Activated naive CD4-positive, alpha-beta T cell (primary cell): ENCODE measurements at places on chromosomes 3 and 15.

DNA sequence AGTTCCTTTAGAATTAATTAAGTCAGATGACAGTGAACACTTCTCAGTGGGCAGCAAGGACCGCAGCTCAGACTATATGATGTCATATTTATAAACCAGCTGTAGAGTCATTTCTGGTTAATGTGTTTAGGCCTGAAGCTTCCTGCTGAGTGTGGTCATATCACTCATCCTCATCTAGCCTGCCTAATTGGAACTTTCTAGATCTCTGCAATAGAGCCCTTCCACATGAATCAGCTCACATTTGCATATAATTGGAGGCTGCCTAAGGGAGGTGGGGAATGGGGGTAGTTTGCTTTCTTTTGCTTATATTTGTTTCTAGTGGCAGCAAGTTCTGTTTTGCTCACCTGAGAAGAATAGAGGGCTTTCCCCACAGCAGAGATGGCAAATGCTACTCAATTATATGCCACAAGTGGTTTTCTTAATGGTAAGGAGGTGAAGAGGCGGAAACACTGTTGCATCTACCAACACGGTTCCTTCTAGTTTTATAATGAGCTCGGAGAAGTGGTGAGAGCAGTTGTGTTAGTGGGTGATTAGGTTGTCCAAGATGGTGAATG, 148.1 kb downstream of the KLHL25 start:
- no peak for DNase-seq

GRCh38 chr3:135915206-135915605, 50.3 kb upstream of the PPP2R3A start:
- no peak for DNase-seq

DNA sequence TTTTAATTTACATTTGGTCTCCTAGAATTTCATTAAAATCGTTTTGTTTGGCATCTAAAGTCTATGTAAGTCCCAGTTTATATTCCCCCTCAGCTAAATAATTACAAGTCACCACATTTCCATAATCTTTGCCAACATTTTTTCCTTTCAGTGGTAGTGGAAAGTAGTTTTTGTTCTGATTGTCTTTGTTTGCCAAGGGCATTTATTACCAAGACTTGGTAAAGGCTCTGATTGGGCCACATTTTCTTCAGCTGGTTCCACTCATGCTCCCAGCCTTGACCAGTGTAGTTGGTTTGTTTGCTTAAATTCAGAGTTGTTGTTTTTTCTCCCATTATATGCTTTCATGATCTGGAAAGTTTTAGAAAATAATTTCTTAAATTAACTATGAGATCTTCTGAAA, 153.4 kb upstream of the MME start:
- no peak for DNase-seq

- no peak for DNase-seq
Observed at GRCh38 chr15:69940441-69941300, 157.0 kb downstream of the TLE3 start.

- DNase-seq = no peak
Observed at GRCh38 chr3:151538456-151539393, 77.9 kb upstream of the IGSF10 start.

GRCh38 chr15:93515256-93516051, 426.4 kb upstream of the RGMA start:
- no peak for DNase-seq

- no peak for DNase-seq
Observed at GRCh38 chr3:31423482-31423881, 109.2 kb upstream of the STT3B start.

DNA sequence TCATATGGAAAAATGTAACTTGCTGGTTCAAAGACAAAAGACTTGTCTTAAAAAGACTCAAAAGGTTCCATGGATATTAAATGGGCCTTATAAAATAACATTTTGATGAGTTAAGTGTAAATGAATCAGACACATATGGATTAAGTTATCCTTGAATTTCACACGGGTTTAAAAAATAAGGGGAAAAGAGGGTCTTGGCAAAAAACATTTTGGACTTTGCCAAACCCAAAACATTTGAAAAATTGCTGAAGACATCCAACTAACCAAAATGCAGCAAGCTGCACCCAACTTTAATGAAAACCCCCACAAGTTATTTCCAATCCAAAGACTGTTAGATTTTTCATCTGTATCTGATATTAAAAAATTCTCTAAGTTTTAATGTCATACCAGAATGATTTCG, 200.7 kb downstream of the MEIS2 start:
- no peak for DNase-seq

GRCh38 chr3:122295266-122296062, 29.6 kb upstream of the CSTA start:
- DNase-seq = no peak

DNA sequence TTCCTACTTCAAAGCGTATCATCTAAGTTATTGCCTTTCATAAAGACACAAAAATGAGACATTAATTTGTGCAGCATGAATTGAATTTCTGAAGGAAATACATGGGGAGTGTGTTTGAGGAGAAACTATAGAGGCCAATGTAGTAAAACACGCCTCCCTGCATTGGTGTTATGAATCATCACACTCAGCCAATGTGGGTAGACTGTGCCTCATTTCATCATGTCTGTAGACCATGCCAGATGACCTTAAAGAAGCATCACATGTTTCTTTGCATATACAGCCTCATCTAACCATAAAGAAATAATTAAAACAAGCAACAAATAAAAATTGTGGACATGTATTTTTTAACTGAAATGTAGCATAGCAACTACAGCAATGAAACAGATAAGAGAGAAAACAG, 486.0 kb upstream of the ADAMTS9 start:
- DNase-seq = no peak

GRCh38 chr15:72033285-72033684, 84.7 kb downstream of the MYO9A start:
- no peak for DNase-seq

DNA sequence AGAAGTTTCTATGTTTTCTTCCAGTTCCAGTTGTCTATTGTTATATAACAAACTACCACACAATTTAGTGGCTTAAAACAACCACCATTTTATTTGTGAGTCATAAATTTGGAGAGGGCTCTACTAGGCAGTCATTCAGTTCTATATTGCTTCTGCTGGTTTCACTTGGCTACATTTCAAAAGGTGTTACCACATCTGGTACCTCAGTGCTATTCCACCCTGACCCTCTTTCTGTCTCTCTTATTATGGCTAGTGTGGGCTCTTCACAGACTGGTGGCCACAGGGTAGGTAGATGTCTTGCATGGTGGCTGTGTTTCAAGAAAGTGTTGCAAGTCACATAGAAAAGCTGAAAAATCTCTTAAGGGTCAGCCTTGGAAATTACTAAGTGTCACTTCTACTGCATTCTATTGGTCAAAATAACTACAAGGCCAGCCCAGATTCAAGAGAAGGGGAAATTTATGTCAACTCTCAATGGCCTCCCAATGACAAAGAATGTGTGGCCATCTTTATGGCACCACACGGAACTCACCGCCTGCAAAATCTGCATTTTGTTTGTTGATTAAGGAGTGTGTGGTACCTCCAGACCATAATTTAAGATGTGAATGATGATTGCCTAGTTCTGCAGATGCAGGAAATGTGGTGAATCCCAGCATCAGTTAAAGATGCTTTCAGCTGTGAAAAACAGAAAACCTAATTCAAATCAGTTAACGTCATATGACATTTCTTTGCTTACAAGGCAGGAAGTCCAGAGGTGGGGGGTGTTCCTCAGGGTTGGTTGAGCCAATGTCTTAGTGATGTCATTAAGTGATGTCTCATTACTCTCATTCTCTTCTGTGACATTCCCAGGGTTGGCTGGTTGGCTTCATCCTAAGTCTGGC, 105.8 kb upstream of the RASGRP1 start:
- DNase-seq = no peak

GRCh38 chr3:31462050-31462569, 70.6 kb upstream of the STT3B start:
- DNase-seq = peak; percentile 24

- DNase-seq = no peak
Observed at GRCh38 chr3:88101142-88101541, 42.1 kb downstream of the ZNF654 start.

DNA sequence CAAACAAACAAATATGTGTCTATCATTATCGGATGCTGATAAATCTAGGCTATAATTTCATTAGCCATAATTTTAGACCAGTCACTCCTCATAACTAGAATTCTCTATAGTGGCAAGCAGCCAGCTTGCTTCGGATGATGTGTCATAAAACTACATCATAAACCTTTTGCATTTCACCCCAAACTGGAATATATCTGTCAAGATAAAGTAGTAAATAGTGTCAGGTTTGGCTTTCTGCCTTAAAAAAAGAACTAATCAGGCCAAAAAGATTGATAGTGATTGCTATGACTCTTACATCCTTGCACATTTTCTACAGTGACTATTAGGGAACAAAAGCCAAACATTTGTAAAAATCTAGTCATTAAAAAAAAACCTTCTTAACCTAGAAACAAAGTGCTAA, 51.0 kb downstream of the DPPA2 start:
- no peak for DNase-seq

- DNase-seq = no peak
Observed at GRCh38 chr3:146550070-146550615, 5.7 kb upstream of the PLSCR1 start.

DNA sequence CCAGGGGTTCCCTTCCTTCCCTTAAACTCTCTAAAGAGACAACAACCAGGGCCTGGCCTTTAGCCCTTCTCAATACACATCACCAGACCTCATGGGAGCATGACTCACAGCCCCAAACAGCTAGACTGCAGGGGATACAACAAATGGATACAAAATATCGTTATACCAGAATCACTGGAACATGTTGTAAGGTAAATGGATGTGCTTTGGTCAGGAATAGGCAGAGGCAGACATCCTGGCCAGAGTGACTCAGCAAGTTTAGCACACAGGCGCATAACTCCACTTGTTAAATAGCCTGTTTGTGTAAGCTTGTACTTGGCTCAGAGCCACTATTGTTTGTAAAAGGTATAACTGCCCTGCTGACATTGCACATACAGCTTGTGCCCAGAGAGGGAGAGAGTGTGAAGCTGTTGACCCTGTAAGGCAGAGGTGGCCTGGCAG, 18.3 kb downstream of the TMED3 start:
- no peak for DNase-seq

DNA sequence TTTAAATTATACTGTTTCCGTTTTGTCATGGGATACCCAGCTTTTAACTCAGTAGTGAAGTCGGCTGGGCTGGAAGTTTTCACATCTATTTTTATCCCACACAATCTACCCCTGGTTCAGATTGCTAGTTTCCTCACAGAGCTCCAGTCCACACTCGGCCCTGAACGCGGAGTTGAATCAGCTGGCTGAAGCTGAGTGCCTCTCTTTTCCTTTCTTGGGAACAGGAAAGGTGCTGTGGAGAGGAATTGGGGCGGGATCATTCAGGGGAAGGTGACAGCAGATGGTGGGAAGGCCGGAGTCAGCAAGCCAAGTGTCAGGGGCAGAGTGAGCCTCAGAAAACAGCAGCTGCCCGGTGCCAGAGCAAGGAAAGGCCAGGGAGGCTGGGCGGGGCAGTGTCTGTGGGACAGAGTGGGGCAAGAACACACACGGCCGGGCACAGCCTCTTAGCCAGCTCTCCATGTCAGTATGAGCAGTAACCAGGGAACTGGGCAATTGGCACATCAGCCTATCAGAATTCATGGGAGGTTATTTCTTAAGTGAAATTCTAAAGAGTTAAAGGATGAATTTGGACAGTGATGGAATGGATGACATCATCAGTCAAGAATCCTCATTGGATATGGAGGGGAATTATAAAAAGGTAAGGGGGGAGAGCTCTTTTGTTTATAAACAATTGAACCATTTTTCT, 135.7 kb upstream of the IL12A start:
- DNase-seq = no peak

DNA sequence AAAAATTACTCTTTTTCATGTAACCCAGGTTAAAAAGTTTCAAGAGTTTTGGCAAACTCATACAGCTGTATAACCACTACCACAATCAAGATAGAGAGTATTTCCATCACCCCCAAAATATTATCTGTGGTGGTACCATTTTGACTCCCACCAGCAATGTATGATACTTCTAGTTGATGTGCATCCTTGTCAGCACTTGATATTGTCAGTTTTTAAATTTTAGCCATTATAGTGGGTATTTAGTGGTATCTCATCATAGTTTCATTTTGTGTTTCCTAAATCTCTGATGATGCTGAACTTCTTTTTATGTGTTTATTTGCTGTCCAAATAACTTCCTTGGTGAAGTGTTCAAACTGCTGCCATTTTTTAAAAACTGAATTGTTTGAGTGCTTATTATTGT, 14.6 kb downstream of the CTDSPL start:
- DNase-seq = no peak

GRCh38 chr3:167115331-167115934, 264.7 kb downstream of the ZBBX start:
- DNase-seq = no peak

GRCh38 chr15:90561344-90562244, 31.9 kb downstream of the CRTC3 start:
- DNase-seq = no peak

DNA sequence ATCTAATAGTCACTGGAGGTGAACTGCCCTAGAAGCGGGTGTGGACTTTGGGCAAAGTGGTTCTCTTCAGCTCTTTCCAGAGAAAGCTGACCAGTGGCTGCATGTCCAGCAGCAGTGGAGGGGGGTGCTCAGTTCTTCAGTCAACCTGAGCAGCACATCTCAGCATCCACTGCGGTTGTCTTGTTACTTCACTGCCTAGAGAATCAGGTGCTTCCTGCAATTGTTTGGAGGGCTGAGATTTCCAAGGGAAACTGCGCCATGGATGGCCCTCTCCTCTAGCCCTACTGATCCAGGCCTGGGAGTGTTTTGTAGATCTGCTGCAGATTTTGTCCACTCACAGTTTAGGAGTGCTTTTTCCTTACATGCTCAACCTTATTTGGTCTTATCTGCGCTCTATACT, 65.6 kb upstream of the CFAP161 start:
- DNase-seq = no peak
